ENCODE measurements at places on chromosomes 16 and 17. TPM values are rescaled to one million over a fixed set of nuclear protein-coding genes. Genes with fewer than 3 reads are reported as not detected.

Gene GPR142
- not detected for total RNA-seq

Gene SALL1
- total RNA-seq: 0.07 TPM

Gene PKMYT1
- 201 TPM for total RNA-seq

Gene ALDOA
- 2,182 TPM for total RNA-seq

Gene CLEC10A
- not detected for total RNA-seq

Gene CLEC18B
- 6.5 TPM for total RNA-seq

Gene CLEC19A
- total RNA-seq: not detected

Gene TNFRSF13B
- total RNA-seq: 0.31 TPM

Gene MMP28
- total RNA-seq: not detected

Gene ACACA
- 151 TPM for total RNA-seq

Gene UTP4
- 145 TPM for total RNA-seq

Gene C17orf67
- total RNA-seq: 1.6 TPM

Gene ITGB4
- 0.89 TPM for total RNA-seq

Gene CLDN9
- 0.44 TPM for total RNA-seq

Gene CLEC18A
- 0.27 TPM for total RNA-seq

Gene P3H4
- 2.4 TPM for total RNA-seq

Gene TNFSF12
- total RNA-seq: 0.56 TPM

All from K562 (cell line).